ENCODE measurements at places on chromosomes 12 and 14.

DNA sequence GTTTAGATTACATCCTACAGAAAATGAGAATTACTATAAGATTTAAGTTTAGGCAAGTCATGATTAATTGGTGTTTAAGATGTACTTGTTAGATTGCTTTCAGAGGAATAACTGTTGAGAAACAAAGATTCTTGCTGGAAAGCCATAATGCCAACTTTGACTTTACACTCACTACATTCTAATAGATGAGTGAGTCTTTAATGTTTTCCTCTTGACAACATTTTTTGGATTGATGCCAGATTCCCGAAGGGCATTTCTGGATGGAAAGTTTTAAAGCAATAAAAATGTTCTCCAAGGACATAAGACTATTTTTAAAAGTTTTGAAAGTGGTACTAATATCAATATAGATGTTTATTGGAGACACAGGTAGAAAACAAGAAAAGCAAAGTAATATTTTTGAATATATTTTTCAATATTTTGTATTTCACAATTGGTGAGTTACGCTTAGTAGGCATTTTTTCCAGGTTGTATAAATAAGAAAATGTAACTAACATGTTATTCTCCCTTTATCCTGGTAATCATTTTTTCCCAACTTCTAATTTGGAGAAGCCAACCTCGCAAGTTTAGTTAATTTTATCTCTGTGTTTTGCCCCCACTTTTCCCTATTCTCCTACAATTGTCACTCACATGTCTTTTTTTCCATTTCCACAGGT is 307.3 kb downstream of the CEP128 start:
- DNase-seq: no peak

GRCh38 chr14:52315355-52315718 is 1.2 kb downstream of the PTGER2 start:
- no peak for DNase-seq

DNA sequence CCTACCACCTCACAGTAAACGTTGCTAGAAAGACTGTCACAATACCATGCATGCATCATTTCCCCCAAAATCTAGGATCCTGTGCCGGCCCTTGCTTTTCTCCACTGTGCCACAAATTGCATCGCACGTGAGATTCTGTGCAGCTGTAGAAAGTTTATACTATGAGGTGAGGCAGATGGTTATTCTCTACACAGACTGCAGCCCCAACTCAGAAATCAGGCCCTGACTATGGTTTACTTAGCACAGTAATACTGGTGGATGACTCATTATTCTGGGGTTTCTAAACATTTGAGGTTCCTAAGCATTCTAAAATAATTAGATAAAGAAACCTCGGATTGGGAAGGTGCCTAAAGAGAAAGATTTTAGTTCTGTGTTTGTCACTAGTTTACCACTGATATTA is 163.8 kb upstream of the CCDC198 start:
- DNase-seq: no peak

DNA sequence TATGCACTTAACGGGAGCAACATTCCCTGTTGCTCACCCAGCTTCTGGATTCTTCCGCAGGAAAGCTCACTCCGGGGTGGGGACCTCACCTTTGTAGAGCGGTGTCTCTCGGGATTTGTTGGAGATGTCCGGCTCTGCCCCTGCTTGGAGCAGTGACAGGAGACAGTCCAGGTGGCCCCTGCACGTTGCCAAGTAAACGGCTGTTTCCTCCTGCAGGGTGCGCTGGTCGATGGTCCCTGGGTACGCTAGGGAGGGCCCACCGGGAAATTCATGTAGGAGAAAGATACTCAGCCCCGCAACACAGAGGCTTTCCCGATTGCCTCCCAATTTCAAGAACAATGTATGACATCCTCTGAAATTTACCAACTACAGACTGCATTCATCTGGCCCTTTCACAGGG is 23.1 kb downstream of the ASB2 start:
- no peak for DNase-seq

- peak; percentile 17 for DNase-seq
Observed at GRCh38 chr14:35687335-35687939, 121.7 kb downstream of the RALGAPA1 start.

- no peak for DNase-seq
Observed at GRCh38 chr12:109847142-109847735, 14.0 kb upstream of the TRPV4 start.

- DNase-seq: no peak
Observed at GRCh38 chr14:51019089-51019488, 74.8 kb upstream of the PYGL start.
